Iris pigment epithelial cell (primary cell): ENCODE measurements at places on chromosomes 3 and 15.

- peak; percentile 55 for DNase-seq
These were observed 171.9 kb downstream of the FMN1 start for GRCh38 chr15:33022629-33023028.

GRCh38 chr3:117922039-117922438 lies 1112.6 kb downstream of the IGSF11 start:
- DNase-seq, result no peak

GRCh38 chr3:172701751-172702150 lies 9.1 kb downstream of the NCEH1 start:
- no peak for DNase-seq

DNA sequence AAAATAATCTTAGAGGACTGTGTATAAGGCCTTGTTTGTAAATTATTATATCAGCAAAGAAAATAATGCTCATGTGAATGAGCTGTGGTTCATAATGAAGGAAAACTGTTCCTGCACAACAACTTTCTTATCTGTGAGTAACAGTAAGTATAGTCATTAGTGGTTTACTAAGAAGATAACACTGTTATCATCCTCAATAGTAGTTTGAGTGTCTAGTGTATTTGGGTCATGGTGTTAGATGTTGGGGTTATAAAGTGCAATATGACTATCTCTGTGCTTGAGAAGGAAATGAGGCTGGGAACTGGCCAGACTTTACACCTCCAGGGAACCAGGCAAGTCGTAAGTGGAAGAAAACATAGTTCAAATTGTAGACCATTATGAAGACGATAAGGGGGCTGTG lies 15.6 kb downstream of the VPS8 start:
- DNase-seq, result no peak

DNA sequence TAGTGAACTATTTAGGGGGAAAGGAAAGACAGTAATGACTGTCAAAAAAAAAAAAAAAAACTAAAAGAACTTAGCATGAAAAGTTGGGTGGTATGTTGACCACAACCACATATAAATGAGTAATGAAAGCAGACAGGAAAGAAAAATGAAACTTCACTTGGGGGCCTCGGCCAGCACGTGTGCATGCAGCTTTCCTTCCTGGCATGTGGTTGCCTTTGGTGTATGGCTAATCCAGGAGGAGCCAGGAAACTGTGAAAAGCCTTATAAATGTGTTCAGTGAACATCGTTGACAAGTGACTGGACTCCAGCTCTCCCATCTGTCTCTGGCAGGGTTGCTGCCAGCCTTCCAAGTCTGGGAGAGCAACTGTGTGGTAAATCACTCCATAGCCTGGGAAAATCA lies 195.1 kb downstream of the DTWD1 start:
- DNase-seq, result peak; percentile 74

GRCh38 chr3:15347737-15348110 lies 15.3 kb upstream of the SH3BP5 start:
- DNase-seq, result no peak

GRCh38 chr3:43748179-43748578 lies 57.4 kb downstream of the ABHD5 start:
- DNase-seq, result peak; percentile 58

GRCh38 chr3:170482199-170482598 lies 63.5 kb downstream of the CLDN11 start:
- no peak for DNase-seq

DNA sequence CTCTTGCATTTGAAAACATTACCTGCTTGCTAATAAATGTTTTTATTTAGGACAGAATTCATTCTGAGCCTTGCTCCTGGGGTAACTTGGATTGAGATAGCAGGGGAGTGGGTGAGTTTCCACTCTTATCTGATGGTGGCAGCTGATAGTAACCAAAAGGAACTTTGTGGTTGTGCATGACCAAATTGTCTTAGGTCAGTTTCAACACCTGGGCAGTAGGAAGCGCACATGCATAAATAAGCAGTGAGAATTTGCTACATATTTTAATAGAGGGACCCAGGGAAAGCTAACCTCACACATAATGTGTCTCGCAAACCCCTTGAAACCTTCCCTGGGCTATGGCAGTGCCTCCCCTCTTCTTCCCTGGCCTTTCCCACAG lies 65.4 kb upstream of the XCR1 start:
- DNase-seq, result no peak

- DNase-seq, result no peak
These were observed 36.6 kb upstream of the SLC22A13 start for GRCh38 chr3:38229036-38229435.
